Cerebellum (tissue), 4 donors: ENCODE measurements at places on chromosomes 5 and 9. TPM values are rescaled to one million over a fixed set of nuclear protein-coding genes. Genes with fewer than 3 reads are reported as not detected.

PCDHB9 gene
- total RNA-seq, result 8.0 TPM

PCDHGA11 gene
- 29.1 TPM for total RNA-seq

SARDH gene
- total RNA-seq, result 4.2 TPM

CDH6 gene
- 13.5 TPM for total RNA-seq
